ENCODE measurements at places on chromosomes 2 and 18. TPM values are rescaled to one million over a fixed set of nuclear protein-coding genes. Genes with fewer than 3 reads are reported as not detected.

Gene TMEM37
- not detected for total RNA-seq

Gene GKN1
- total RNA-seq, result not detected

- no peak for DNase-seq
Observed at GRCh38 chr18:64234321-64234720, 85.4 kb upstream of the LINC00305 start.

DNA sequence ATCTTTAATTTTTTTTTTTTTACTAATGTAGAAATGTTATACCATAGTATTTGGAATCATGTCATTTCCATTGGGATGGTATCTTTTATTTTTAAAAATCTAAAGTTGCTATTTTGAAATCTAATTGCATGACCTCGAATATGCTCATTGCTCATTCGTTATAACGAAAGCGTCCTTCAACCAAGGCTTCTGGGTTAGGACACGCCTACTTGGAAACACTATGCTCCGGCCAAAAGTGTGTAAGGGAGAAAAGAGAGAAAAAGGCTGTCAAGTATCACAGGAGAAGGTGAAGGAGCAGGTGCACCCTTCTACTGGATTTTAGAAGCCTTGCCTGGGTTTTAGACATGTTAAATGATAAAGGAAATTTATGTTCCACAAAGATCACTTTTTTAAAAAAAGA, 465.9 kb upstream of the ID2 start:
- no peak for DNase-seq

- DNase-seq, result no peak
Observed at GRCh38 chr18:27227721-27228120, 42.6 kb upstream of the CHST9 start.

DNA sequence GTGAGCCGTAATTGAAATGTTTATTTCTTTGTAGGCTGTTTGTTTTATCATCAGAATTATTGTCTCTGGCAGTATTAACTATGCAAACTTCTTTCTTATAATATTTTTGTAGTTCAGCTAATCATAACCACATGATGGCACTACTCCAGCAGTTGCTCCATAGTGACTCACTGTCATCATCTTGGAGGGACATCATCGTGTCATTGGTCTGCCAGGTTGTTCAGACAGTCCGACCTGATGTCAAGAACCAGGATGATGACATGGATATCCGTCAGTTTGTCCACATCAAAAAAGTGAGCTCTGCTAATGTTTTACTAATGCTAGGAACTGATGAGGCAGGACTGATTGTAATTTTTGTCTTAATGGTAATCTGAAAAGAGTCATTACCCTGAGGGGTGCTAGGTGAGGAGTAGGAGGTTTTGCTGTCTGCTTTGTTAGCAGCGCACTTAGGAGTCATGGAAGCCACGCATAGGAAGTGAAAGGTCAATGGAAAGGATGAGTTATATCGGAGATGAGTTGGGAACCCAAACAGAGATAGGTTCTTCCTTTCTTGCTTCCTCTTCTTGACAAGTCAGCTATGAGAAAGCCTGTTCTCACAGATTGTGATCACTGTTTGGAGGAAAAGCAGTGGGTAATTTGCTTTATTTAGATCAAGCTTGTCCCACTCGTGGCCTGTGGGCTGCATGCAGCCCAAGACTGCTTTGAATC, 49.2 kb downstream of the PIKFYVE start:
- peak; percentile 35 for DNase-seq

DNA sequence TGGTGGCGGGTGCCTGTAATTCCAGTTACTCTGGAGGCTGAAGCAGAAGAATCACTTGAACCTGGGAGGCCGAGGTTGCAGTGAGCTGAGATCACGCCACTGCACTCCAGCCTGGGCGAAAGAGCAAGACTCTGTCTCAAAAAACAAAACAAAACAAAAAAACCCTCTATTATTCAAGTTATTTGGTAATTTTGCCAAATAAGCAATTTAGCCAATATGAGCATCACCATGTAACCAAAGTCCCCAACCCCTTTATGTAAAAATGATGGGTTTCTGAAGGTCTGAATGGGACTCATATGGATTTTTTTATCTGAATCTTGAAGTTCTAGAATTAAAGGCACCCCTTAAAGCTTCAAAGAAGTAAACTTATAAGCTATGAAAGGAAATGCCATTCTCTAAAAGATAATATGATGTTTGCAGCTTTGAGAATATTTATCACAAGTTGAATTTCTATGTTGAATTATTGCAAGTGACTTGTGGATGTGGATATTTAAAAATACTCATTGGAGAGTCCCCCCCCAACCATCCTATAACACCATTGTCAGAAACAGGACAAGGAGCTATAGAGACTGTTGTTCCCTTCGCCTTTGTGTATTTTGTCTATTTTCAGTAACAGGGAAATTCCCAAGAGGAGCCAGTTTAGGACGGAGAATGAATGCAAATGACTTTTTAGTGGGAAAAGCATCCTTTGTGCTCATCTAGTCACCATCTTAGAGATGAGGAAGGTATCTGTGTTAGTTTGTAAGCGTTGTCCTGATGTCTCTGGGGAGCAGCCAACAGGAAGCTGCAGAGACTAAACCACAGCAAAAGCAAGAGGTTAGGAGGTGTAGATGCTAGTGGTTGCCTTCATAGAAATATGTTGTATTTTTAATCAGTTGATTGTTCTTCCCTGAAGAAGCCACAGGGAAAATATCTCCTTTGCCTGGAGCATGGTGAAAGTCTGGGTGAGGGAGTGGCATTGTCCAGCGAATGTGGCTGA, 68.3 kb downstream of the TET3 start:
- DNase-seq, result no peak

GRCh38 chr2:196962325-196962724, 35.8 kb upstream of the PGAP1 start:
- no peak for DNase-seq

DNA sequence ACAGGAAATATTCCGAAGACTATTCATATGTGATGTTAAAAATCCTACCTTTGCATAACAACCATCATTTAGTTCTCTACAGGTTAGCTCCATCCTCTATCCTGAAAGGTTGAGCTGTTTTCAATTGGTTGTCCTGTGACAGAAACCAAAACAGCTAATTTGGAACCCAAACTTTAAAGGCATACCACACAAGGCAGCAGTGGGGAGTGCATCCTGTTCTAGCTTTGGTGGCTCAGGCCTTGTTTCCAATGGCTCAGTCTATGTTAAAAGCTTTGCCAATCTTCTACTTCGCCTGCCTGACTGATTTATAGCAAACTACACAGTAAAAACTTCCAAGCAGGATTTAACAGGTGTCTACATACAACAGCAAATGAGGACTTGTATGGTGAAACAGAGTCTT, 3.2 kb downstream of the CD226 start:
- DNase-seq, result no peak

GRCh38 chr18:58069099-58069498, 25.1 kb downstream of the NEDD4L start:
- DNase-seq, result no peak

All from LHCN-M2 (cell line).